ENCODE measurements at places on chromosomes 1 and 21.

- DNase-seq: no peak
Observed at GRCh38 chr1:13661539-13661938, 38.4 kb upstream of the PRDM2 start.

- DNase-seq: no peak
Observed at GRCh38 chr1:167658574-167659328, 28.7 kb downstream of the RCSD1 start.

GRCh38 chr1:5617179-5617520 lies 375.1 kb downstream of the NPHP4 start:
- DNase-seq: no peak

DNA sequence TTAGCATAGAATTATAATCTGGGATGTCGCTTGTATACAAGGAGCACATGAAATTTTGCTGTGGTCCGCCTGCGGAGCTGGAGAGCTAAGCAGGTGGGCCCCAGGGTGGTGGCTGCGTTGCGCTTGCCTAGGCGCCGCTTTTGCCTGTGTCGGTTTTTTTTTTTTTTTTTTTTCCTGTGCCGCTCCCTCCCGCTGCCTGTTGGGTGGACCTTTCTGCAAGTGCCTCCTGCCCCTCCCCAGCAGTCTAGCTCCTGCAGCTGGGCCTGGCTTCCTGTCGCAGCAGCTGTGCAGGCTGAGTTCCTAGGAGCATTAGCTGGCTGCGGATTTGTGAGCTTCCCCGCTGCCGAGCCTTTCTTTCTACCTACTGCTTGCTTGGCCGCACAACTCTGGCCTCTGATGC lies 20.6 kb downstream of the PYHIN1 start:
- no peak for DNase-seq

- DNase-seq: no peak
Observed at GRCh38 chr1:59156526-59157199, 140.2 kb upstream of the FGGY start.

DNA sequence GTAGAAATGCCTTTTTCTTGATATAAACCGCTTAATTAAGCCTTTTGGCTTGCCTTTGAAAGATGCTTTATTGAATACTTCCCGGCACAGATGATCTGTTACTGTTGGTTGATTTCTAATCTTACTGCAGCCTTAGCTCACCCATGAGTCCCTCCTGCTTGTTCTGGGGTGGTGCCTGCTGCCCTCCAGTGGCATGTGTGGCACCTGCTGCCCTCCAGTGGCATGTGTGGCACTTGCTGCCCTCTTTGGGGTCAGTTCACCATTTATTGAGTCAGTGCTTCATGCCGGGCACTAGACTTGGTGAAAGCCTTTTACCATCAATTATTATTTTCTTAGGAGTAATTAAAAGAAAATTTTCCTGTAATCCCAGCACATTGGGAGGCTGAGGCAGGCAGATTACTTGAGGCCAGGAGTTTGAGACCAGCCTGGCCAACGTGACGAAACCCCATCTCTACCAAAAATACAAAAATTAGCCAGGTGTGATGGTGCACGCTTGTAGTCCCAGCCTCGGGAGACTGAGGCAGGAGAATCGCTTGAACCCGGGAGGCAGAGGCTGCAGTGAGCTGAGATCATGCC lies 54.3 kb downstream of the ADARB1 start:
- DNase-seq: peak; percentile 53

DNA sequence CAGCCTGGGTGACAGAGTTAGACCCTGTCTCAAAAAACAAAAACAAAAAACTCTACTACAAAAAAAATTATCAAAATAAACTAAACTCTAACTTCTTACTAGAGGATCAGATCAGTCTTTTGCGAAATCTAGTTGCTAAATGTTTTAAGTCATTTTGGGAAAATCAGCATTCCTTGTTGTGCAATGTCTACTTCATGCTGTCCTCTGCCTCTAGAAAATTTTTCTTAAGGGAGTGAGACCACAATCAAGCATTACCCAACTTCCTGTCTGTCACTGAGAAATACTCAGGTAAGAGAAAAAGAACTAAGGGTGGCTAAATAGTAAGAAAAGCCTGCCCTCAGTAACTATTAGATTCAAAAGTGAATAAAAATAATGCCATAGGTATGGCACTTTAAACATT lies 67.2 kb upstream of the FOXD3 start:
- DNase-seq: no peak

- DNase-seq: no peak
Observed at GRCh38 chr1:68624233-68624632, 127.4 kb upstream of the DEPDC1 start.

DNA sequence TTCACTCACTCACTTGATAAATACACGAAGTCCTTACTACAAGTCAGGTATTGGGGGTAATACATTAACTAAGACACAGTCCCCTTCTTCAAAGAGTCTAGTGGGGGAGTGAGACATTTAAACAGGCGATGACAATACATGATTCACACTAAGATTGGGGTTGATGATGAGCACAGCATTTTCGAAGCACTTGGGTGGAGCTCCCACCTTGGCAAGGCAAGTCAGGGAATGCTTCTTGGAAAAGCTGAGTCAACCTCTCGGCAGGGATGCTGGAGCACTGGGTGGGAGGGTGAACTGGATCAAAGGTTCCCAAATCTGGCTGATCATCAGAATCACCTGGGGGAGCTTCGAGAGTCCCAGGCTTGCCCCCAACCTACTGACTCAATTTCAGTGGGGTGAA lies 57.9 kb upstream of the ENAH start:
- DNase-seq: no peak

- DNase-seq: no peak
Observed at GRCh38 chr1:197618061-197618460, 157.2 kb downstream of the DENND1B start.

DNA sequence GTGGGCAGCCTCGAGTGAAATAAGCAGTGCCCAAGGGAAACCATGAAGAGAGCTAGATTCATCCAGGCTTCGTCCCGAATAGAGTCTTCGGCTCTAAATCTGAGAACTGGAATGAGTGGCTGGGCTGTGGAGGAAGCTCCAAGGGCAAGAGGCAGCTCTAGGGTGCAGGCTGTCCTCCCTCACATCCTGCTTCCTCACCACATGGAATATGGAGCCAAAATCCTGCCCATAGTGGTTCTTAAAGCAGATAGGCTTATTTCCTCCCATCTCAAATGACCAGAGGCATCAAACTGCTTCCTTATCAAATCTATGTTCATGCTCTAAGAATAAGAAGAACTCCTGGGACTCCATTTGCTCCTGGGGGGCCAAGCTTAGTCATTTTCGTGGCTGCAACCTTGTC lies 2.5 kb downstream of the IL24 start:
- no peak for DNase-seq

DNA sequence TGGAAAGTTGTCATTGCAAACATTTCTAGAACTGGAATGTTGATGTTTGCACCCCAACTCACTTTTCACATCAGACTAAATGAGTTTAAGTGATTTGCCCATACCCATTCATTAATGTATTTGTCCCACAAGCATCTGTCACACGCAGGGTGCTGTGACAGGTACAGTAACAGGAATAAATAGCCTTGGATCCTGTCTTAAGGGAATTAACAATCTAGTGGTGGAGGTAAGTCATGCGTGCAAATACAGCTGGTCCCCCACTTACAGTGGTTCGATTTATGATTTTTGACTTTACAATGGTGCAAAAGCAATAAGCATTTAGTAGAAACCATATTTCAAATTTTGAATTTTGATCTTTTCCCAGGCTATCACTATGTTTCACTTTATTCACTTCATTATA lies 17.5 kb upstream of the PRDM2 start:
- no peak for DNase-seq

GRCh38 chr1:92016720-92017316 lies 13.0 kb upstream of the EPHX4 start:
- DNase-seq: no peak

GRCh38 chr1:72936942-72937341 lies 654.6 kb upstream of the NEGR1 start:
- DNase-seq: no peak

- DNase-seq: peak; percentile 39
Observed at GRCh38 chr1:12518931-12519692, 98.9 kb downstream of the DHRS3 start.

DNA sequence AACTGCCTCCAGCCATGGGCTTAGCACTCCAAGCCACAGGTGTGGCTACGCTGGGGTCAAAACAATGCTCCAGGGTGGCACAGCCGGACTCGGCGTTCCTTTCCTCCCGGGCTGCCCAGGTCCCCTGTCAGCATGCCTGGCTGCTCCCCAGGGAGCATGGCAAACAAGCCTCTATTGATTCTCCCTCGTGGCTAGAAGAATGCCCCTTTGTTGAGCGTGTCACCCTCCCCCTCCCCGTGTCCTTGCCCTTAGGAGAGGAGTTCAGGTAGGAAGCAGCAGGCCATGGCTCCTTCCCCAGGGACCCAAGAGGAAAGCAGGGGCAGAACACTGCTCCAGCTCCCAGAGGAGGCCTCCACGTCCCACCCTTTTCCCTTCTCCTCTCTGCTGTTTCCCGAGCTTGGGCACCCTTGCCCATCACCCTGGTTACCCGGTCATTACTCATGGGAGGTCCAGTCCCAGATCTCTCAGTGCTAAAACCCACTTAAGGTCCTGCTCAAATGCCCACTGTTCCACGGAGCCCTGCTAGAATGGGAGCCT lies 57.4 kb upstream of the CITED4 start:
- no peak for DNase-seq

DNA sequence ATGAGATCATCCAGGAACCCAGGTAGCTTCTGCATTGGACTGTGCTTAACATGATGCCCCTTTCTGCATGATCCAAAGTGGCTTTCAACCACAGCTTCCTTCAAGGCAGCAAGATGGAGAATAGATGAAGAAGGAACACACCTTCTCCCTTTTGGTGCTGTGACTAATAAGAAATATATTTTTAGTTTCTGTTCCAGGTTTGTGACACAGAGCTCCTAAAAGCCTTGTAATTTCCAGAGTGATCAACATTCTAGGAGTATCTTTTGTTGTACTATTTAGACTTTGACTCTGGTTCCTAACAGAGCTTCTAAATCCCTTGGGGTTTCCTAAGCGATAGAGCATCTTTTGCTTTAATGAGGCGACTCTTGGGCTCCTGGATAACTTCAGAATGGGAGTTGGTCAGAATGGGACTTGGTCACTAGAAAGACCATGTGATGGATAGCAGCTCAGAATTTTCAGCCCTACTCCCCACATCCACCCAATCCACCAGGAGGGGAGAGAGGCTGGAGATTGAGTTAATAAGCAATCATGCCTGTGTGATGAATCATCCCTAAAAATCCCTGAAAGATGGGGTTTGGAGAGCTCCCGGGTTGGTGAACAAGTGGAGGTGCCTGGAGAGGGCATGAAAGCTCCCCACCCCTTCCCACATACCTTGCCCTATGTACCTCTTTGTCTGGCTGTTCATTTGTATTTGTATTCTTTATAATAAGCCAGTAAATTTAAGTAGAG lies 134.8 kb downstream of the FGGY start:
- DNase-seq: no peak

DNA sequence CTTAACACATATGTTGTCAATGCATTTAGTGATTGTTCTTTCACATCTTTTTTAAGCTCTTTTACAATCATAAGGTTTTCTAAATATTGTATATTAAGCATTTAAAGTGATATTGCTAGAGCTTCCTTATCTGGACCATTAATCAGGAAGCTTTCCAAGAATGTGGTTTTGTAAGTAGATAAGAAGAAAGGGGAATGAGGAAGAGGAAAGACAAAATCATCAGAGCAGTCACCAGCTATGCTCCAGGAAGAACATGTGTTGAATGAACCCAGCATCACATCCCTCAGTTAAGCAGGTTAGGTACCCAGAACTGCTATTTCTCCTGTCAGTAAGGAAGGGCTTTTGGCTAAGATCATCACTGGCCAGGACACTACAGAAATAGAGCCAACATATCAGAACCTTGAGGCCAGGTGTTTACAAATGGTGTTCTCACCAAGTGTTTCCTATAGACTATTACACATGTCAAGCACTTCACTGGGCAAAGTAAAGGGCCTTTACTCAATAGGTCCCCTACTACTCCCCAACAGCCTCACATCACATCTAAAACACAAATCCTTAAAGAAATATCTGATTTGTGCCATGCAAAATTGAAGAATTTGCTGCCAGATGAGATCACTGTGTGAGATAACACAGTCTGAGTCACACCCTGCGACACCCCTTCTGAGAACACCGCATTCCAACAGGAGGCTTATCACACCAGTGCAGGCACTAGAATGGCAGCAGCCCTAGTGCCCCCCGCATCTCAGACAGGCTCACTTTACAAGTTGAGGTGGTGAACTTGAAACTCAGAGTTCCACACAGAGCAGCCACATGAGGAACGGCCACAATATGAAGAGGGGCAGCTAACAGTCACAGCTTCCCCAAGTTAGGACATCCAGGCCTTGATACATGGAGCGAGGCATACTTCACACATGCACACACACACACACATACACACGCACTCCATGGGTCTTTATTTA lies 1.8 kb upstream of the SPRR2A start:
- no peak for DNase-seq

- DNase-seq: peak; percentile 53
Observed at GRCh38 chr1:44037154-44037553, 5.9 kb upstream of the SLC6A9 start.

GRCh38 chr21:43778469-43779335 lies 2.6 kb upstream of the CSTB start:
- DNase-seq: no peak

- no peak for DNase-seq
Observed at GRCh38 chr1:239707615-239708014, 321.2 kb downstream of the CHRM3 start.

DNA sequence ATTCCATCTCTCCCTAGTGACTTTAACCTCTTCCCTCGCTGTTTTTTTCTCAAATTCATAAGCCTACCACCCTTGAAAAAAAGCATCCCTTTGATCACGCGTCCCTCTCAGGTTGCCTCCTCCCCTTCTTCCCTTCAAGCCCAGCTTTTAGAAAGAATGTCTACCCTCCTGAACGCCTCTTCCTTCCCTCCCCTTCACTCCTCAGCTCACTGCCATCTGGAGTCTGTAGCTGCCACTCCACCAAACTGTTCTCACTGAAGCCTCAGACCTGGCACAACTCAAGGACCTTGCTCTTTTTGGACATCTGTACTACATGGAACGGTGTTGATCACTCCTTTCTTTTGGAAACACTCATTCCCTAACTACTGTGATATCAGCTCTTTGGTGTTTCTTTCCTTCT lies 80.6 kb downstream of the SLC25A24 start:
- DNase-seq: no peak

GRCh38 chr21:44823179-44823660 lies 5.4 kb upstream of the SUMO3 start:
- DNase-seq: no peak

- no peak for DNase-seq
Observed at GRCh38 chr21:26096494-26097371, 73.8 kb downstream of the APP start.

DNA sequence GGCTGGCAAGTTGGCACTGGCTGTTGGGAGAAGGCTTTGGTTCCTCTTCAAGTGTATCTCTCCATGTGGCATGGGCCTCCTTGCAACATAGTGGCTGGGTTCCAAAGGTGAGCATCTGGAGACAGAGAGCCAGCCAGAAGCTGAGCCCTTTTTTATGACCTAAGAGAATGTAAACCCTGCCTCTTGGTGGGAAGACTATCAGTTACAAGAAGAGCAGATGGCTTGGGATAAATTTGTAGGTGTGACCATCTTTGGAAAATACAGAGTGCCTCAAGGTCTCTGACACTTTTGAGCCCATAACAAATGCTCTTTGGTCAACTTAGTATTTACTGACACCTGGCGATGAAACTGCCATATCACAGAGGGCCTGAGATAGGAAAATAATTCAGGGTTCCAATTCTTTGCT lies 31.4 kb upstream of the PRELP start:
- no peak for DNase-seq

All from nephron progenitor cell (in vitro differentiated cells).